ENCODE measurements at places on chromosomes 11 and 22.

- DNase-seq, result no peak
Measured at GRCh38 chr11:70226967-70227366, 23.9 kb downstream of the FADD start.

DNA sequence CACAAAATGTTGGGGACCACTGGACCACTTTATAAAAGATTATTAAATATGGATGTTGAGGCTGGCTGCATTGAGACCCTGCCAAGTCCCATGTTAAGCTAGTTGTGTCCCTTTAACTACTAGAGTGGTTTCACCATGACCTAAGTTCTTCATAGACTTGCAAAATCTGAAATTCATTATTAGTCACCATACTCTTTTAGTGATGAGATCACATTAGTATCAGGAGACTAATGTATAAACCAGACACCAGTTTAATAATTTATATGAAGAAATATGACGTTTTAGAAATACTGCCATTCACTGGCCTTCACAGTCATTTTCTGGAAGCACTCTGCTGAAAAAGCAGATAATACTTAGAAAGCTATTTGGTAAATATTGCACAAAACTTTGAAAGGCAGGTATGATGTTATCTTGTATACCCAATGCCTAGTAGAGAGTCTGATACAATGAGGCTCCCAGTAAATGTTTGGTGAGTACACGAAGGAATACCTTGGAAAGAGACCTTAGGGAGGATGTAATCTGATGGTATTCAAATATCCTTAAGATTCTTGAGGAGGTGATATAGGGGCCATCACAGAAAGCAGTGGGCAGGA, 728.2 kb upstream of the ANO5 start:
- DNase-seq, result no peak

DNA sequence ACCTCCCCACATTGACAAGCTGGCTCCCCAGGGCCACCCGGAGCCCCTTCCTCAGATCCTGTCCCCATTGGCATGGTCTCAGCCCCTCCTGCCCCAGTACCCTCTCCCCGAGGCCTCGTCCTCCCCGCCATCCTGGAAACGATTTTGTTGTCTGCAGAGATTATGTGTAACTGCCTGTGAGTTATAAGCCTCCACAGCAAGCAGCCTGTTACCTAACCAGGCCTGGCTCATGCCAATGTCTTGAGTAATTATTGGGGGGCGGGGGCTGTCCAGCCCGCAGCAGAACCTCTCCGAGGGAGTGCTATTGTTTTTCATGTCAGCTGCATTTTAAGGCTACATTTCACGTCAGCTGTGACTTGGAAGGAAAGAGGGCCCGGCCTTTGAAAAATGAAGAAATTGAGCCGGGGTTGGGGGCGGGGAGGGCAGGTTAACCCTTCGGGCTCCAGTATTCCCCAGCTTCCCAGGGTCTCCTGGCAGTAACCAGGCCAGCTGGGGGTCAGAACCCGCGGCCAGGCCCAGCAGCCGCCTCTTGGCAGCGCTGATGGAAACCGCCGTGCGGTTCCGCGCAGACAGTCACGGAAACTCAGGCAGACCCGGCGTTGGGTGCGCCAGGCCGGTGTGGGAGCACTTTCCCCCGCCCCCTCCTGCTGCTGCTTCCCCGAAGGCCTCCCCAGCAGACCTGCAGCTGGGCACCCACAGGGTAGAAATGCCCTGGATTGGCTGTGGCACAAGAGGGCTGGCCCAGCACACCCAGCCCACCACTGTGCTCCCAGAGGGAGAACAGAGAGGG, 59.5 kb downstream of the CDKN1C start:
- no peak for DNase-seq

- no peak for DNase-seq
Measured at GRCh38 chr11:74723511-74723910, 7.7 kb downstream of the CHRDL2 start.
